A549 treated with CpdA at 1 μM for 4 hours (cell line): ENCODE measurements at places on chromosomes 3 and 15. TPM values are rescaled to one million over a fixed set of nuclear protein-coding genes. Genes with fewer than 3 reads are reported as not detected.

Gene ZNF385D
- total RNA-seq: not detected in 5 replicates

Gene CADM2
- total RNA-seq: 0.15 to 0.26 TPM (median 0.23 TPM) in 3 of 5 replicates, not detected in the others

Gene TMEM115
- total RNA-seq: 37.1 to 46.1 TPM (median 45.8 TPM) in 5 replicates

Gene NAALADL2
- 0.11 to 0.40 TPM (median 0.34 TPM) in 3 of 5 replicates, not detected in the others for total RNA-seq
